Cardiac fibroblast (primary cell): ENCODE measurements at places on chromosomes 12 and 14.
A peak's percentile ranks its signal among the peaks of the same experiment; 100 is the strongest.

GRCh38 chr14:92352158-92352985 is 29.4 kb downstream of the SLC24A4 start:
- DNase-seq, result peak; percentile 45

GRCh38 chr12:31783996-31784645 is 55.3 kb upstream of the AMN1 start:
- peak; percentile 3 for DNase-seq

DNA sequence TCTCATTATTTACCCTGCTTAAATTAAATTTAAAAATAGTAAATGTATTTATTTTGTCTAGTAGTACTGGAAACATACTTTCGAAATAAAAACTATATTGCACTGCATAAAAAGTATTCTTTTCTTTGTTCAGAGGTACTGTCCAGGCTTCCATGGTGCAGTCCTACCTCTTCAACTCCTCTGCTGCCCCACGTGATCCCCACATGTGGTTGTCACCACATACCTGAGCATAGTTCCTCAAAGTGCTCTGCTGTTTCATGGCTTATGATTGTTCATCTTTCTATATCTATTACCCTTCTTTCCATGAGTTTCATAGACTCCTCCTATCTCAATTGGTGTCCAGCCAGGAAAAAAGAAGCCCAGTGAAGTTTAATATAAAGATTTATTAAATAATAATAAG is 317.5 kb upstream of the OR4E1 start:
- no peak for DNase-seq

GRCh38 chr12:48380596-48380995 is 29.9 kb upstream of the ZNF641 start:
- no peak for DNase-seq

GRCh38 chr14:24440606-24441399 is 1.8 kb downstream of the SDR39U1 start:
- no peak for DNase-seq

DNA sequence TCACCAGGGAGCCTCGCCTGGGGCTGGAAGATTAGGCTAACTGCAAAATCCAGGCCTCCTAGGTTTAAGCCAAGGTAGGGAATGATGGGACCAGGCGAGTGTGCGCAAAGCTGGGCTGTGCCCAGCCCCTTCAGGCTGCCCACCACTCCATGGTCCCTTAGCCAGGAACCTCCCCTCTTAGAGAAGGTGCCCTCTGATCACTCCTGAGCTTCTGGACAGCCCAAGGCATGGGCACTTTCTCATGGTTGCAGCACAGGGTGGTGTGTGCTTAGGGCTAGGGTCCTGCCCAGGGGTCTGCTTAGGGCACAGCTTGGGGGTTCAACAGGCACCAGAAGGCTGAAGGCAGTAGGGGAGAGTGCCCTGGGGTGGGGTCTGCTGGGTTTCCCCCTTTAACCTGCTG is 69.0 kb downstream of the PRIMA1 start:
- DNase-seq, result no peak

DNA sequence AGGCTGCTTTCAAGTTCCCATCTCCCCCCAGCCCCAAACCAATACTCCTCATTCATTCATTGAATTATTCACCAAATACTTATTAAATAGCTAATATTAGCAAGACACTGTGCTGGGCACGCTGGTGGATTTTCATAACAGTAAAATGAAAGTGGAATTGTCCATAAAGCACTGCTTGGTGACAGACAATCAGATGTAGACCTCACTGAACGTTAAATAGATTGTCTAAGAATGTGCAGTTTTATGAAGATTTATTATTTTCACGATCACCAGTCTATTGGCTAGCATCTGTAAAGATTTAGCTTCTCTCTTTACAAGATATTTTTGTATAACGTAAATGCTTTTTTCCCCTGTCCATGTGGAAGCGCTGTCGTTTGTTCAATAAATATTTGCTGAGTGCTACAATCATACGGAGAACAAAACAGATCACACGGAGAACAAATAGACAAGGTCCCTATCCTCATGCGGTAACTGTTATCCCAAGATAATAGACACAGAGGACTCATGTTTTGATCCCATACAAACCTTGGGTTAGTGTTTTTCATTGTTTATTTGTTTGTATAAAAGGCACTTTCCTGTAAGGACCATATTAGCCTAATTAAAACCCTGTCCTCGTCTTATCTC is 397.6 kb downstream of the BCAT1 start:
- no peak for DNase-seq

DNA sequence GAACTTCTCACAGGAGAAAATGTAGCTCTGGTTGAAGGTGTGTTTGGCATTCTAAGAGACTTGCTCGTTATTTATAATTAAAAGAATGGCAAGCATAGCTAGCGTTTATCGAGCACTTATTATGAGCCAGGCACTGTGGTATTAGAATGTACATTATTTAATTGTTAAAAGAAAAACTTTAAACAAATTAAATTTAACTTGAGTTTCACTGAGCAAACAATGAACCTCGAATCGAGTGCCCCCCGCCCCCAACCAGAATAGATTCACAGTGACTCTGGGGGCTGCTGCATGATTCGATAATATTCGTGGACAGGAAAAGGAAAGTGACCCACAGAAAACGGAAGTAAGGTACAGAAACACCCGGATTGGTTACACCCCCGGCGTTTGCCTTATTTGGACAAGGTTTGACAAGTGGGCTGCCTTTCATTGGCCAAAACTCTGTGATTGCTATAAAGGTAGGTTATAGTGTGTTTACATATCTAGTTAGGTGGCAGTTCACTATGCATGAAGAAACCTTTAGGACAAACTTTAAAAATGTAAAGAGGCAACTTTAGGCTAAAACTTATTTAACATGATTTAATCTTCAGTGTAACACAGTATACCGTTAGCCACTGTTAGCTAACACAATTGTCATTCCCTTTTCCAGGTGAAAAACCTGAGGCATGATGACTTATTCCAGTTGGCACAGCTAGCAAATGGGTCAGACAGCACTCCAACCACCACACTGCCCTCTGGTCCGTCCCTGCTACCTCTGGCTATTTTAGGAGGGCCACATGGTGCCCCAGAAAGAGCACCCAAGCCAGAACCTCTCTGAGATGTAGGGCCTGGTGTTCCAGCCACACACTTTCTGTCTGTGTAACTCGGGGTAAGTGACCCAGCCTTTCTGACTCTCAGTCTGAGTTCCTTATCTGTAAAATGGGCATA is 7.1 kb downstream of the SCNN1A start:
- DNase-seq, result no peak
